ENCODE measurements at places on chromosomes 5 and 9. TPM values are rescaled to one million over a fixed set of nuclear protein-coding genes. Genes with fewer than 3 reads are reported as not detected.

- no peak for DNase-seq
- H3K4me3 ChIP-seq, result no peak overlapping the region
- no peaks in the 10 kb centered on the region for H3K4me1 ChIP-seq
Observed at GRCh38 chr9:99811172-99811571, 10.5 kb upstream of the NR4A3 start.

DNA sequence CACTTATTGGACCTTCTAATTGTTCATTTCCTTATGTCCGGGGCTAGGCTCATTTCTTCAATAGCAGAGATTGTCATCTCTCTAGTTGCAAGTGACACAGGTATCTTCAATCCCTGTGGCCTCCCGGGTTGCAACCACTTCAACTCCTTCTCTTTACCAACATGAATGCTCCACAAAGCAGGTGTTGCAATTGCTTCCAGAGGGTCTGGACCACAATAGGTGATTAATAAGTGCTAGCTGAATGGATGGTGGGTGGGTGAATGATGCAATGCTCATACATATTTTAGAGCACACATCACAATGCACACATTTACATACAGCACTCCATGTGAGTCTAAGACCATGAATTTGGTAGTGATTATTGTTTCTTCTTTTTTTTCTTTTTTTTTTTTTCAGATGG lies 2.6 kb downstream of the CEMIP2 start:
- H3K27ac ChIP-seq, result no peak overlapping the region
- no peaks in the 10 kb centered on the region for H3K36me3 ChIP-seq
- H3K4me3 ChIP-seq, result no peak overlapping the region
- H3K4me1 ChIP-seq, result peaks cover 61% of the 10 kb centered on the region
- H3K27me3 ChIP-seq, result no peaks in the 10 kb centered on the region

The PFN3 gene
- not detected for total RNA-seq

The PIK3R1 gene
- total RNA-seq, result 83.7 TPM

GRCh38 chr5:62182802-62183201 lies 123.2 kb upstream of the KIF2A start:
- H3K36me3 ChIP-seq, result no peaks in the 10 kb centered on the region
- no peak overlapping the region for H3K4me3 ChIP-seq
- H3K4me1 ChIP-seq, result no peaks in the 10 kb centered on the region
- DNase-seq, result no peak

GRCh38 chr5:173686950-173687349 lies 70.5 kb upstream of the BOD1 start:
- H3K4me1 ChIP-seq, result peaks cover 4% of the 10 kb centered on the region
- no peaks in the 10 kb centered on the region for H3K27me3 ChIP-seq
- no peak for DNase-seq

- H3K4me1 ChIP-seq, result no peaks in the 10 kb centered on the region
- no peaks in the 10 kb centered on the region for H3K27me3 ChIP-seq
- peaks cover 39% of the 10 kb centered on the region for H3K36me3 ChIP-seq
- no peak for DNase-seq
- no peak overlapping the region for H3K4me3 ChIP-seq
- no peak overlapping the region for H3K27ac ChIP-seq
Observed at GRCh38 chr5:172901788-172902496, 57.3 kb upstream of the RPL26L1 start.

DNA sequence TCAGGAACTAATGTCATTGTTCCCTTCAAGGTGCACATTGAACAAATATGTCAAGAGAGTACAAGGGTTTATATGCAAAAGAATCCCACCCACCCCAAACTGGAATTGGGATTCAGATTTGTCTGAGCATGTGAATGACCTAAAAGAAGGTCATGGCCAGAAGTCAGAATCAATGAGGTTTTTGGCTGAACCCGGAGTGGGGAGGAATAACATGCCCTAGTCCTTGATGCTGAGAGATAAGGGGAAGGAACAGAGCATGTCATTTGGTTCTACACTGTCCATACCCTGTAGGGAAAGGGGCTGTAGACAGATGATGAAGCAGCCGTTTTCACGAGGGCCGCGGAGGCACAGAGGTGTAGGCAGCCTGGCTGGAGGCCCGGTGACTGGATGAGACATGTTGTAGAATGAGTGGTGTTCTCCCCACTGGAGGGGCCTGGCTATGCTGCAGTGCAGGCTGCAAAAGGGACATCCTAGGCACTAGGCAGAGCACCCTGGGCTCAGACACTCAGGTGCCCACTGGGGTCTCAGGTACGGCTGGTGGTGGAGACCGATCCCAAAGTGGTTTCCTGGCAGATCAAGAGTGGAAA lies 65.9 kb downstream of the ZFAND5 start:
- H3K4me3 ChIP-seq, result no peak overlapping the region
- no peak overlapping the region for H3K27ac ChIP-seq
- no peak for DNase-seq

Data from T-cell (primary cell).